GM18507 (cell line): ENCODE measurements at places on chromosomes 2 and 18.

DNA sequence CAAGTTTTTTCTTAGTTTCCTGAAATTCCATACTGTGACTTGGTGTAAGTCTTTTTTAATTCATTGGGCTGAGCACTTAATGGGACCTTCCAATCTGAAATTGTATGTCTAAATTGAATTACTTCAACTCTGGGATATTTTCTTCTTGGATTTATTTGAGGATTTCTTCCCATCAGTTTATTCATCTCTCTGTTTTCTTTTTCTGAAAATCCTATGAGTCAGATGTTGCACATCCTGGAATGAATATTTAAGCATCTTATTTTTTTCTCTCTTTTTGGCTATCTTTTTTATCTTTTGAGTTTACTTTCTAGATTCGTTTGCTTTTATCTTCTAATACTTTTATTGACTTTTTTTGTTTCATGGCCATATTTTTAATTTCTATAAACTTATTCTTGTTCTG lies 55.4 kb upstream of the ACYP2 start:
- no peak for DNase-seq

- DNase-seq = no peak
Observed at GRCh38 chr18:24369426-24369825, 28.2 kb downstream of the OSBPL1A start.

GRCh38 chr2:98803405-98804264 lies 72.7 kb upstream of the MGAT4A start:
- DNase-seq = no peak

DNA sequence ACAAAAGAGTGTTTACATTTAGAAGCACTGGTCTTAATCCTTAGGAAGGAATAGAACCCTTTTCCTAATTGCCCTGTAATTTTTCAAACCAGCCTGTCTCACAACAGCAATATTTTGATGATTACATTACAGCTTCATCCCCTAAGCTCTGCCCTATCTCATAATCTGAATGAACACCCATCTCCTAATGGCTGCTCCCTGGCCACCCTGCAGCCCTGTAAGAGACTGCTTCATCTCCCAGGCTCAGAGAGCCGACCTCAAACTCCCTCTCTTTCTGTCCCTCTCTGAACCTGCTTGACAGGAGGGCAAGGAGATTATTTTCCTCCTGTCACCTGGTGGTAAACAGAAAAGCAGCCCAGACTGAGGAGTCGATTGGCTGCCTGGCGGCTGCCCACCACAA lies 107.8 kb downstream of the MAIP1 start:
- no peak for DNase-seq

- no peak for DNase-seq
Observed at GRCh38 chr2:174631009-174631981, 33.7 kb upstream of the WIPF1 start.

- no peak for DNase-seq
Observed at GRCh38 chr2:39697454-39697853, 31.7 kb downstream of the TMEM178A start.

GRCh38 chr2:168458139-168458538 lies 2.1 kb downstream of the CERS6 start:
- DNase-seq = no peak

DNA sequence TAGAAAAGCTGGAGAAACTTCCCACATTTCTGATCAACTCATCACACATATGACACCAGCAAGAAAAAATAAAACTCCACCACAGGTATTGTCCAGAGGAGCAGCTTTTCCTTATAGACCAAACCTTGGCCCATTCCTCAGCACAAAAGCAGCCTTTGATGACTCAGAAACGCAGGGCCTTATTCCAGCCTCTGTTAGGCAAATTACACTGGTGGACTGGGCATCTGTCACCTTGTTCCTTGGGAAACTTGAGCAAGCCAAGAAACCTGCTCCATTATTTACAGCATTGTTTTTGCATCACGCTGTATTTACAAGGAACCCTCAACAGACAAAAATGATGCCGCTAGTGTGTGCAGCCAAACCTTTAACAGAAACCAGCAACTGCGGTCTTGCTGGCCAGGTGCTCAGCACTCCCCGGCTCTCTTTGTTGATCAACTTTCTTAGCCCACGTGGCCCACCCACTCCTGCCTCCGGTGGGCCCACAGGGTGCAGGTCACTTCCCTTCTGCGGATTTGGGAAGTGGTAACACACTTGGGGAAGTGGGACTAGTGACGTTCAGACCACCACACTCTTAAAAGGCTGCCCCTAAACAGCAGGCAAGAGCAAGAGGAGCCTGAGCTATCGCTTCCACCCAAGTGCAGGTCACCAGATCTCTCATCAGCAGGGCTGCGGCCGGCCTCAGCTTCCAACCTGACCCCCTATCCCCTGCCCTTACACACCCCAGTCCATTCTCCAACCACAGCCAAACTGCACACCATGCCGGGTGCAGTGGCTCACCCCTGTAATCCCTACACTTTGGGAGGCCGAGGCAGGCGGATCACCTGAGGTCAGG lies 1.5 kb downstream of the AP1S3 start:
- peak; percentile 59 for DNase-seq

DNA sequence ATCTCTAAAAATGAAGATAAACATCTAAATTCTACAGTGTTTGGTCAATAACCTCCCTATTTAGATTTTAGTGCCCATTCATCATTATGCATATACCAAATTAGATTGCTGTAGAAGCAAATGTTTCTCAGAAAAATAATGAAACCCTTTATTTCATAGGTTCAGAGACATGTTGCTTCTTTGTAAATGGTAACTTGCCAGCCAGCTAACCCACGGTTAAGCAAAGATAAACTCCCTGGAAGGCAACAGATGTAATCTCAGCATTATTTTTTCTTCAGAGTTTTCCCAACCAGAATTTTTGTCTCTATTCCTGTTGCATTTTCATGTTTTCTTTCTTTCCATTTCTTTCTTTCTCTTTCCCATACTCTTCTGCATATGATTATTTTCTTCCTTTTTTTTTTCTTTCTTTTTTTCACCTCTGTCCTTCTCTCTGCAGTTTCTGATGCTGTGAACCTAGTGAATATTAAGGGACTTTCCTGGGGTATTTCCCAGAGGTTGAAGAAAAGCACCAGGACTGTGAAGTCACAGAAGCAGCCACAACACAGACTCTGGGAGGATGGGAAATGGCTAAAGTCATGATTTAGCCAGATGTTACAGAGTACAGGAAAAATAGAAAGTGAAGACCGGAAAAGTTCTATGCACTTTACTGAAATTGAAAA lies 50.0 kb upstream of the DSG1 start:
- no peak for DNase-seq

DNA sequence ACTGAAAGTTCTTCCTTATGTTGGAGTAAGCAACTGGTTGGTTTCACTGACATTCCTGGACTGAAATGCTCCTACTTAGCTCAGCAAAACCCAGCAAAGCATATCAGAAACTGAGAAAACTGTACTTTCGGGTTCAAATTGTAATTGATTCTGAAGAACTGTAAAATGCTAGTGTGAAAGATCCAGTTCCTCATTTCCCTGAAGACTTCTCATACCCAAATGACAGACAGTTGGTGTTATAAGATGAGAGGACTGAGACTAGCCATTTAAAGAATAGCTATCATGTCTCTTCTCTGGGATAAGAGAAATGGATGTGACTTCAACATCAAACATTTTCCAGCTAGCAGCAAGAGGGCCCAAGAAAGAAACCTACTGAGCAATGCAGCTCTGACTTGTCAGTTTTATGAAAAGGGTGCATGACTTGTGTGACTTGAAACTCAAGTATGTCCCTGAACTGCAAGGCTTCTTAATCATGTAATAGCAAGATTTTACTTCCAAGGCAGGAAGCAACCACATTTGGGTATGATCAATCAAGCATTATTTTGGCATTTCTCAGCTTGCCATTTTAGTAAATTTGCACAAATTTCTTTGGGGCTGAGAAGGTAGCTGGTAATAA lies 420.3 kb upstream of the MMADHC start:
- no peak for DNase-seq

GRCh38 chr18:51739044-51739666 lies 541.7 kb upstream of the MEX3C start:
- no peak for DNase-seq

GRCh38 chr2:206154197-206154596 lies 5.0 kb downstream of the NDUFS1 start:
- DNase-seq = no peak

- DNase-seq = no peak
Observed at GRCh38 chr2:172642301-172643020, 86.6 kb downstream of the PDK1 start.

DNA sequence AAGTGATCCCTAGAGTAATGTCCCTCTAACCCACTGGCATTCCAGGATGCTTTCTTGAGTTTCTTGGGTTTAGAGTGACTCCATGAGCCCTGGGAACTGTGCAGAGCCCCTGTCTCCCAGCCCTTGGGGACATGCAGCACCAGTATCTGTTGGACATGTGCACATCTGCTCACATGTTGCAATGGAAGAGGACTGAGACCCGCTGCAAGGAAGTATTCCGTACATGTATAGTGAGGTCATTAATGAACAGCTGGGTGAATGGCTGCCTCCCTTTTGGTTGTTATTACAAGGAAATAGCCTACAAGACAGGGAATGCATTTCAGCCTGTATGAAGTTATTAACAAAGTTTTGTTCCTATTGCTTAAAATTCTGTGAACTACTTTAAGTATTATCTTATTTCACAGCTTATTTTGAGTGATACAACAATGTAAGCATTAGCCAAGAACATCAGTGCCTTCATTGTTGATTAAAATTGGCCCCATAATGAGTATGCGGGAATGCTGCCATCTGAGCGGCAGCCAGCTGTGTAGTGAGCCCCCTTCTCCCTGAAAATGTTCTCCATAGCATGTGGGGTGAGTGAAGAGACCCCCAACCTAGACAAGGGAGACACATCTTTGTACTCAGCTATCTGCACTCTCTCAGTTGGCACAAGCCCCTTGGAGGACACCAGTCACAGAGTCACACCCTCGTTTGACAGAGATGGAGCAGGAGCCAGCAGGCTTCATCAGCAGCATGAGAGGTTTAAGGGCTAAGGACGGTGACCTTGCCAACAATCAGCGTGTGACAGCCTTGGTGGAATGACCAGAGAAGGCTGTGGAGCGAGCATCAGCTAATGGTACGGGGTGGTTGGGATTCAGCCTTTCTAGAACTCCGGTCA lies 87.4 kb downstream of the FAM210A start:
- DNase-seq = no peak
